ENCODE measurements at places on chromosomes 5 and 9.

DNA sequence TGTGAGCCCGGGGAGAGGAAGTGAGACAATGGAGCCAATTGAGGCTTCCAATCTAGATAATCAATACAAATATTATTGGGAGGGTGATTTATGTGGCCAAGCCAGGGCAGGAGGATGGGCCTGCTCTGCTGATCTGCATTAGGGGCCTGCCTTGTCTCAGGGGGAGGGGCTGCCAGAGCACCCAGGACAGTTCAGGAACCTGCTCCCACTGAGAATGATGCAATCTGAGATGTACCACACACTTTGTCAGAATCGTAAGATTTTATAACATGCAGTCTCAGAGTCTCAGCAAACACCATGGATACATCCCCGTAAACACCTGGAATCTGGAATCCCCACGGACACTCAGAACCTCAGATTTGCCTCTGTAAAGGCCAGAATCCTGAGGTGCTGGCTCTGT is 19.3 kb downstream of the FGF18 start:
- no peak for DNase-seq

DNA sequence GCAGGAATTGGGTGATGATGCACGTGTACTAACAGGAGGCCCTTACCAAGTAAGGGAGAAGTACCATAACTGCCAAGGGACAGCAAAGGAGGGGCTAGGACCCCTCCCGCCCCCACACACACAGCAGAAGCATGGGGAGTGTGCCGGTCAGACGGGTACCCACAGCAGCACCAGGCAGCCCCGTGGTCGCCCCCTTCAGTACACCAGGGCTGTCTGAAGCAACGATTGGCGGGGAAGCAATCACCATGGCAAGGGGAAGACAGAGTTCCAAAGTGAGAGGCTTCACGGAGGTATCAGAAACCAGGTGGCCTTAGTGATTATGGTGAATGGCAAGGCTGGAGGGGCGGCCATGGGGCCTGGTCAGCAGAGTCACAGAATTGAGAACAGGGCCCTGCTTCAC is 72.2 kb downstream of the CAMSAP1 start:
- DNase-seq: no peak

GRCh38 chr9:81508476-81508875 is 180.9 kb downstream of the TLE1 start:
- no peak for DNase-seq

DNA sequence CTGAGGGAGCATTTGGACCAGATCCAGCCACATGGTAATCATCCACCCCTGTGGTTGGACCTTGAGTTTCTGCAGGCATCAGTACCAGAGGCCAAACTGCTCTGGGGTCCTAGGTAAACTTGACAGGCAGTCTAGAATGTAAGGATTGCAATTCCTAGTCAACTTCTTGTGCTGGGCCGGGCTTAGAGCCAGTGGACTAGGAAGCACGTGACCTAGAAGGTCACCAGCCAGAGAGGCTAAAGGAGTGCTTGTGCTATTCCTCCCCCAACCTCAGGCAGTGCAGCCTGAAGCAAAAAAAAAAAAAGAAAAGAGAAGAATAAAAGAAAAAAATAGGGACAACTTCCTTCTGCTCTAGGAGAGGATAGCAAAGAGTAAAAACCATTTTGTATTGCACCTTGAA is 406.2 kb upstream of the FTMT start:
- no peak for DNase-seq

DNA sequence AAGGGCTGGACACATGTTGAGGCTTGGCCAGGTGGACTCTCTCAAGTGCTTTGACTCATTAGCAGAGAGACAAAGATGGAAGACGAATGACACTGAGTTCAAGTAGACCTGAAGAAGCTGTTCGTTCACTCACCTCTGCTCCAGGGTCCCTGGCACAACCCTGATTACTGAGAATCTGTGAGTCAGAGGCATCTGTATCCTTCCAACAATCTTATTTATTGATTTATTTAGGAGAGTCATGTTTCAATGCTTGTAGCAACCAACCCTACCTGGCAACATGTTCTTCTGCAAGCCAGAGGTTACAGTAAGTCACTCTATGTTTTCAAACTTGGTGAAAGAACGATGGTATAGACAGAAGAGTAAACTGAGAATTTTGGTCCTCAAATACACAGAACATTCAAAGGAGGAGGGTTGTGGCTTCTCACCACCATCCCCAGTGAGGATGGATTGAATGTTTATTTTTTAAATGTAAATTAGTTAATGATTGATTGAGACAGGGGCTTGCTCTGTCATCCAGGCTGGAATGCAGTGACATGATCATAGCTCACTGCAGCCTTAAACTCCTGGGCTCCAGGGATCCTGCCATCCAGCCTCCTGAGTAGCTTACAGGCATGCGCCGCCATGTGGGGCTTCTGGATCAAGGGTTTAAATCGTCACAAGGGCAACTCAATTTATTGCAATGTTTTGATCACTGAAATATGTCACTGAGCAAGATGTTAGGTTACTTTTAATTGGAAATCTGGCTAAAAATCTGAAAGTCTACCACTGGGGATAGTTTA is 55.7 kb upstream of the CARTPT start:
- no peak for DNase-seq

- no peak for DNase-seq
Observed at GRCh38 chr9:121566481-121567465, 67.1 kb upstream of the GGTA1 start.

DNA sequence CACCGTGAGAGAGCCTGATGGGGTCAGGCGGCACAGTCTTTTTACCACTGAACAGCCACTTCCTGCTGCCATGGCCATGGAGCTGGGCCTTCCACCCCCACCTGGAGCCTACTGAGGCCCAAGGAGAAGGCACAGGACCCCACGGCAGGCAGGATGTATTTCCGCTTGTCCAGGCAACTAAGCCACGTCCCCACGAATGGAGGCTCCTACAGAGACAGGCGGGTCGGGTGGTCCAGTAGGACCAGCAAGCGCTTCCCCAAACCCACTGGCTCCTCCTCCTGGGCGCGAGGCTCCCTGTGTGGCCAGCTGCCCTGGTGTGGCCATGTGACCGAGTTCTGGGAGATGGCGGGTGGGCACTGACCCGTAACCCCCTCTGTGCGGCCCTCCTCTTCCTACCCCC is 66.5 kb downstream of the SECISBP2 start:
- no peak for DNase-seq

- no peak for DNase-seq
Observed at GRCh38 chr5:147427521-147428401, 82.1 kb downstream of the DPYSL3 start.

- no peak for DNase-seq
Observed at GRCh38 chr9:130217838-130218237, 45.6 kb downstream of the NCS1 start.

- DNase-seq: no peak
Observed at GRCh38 chr5:151107738-151108520, 27.1 kb upstream of the TNIP1 start.

DNA sequence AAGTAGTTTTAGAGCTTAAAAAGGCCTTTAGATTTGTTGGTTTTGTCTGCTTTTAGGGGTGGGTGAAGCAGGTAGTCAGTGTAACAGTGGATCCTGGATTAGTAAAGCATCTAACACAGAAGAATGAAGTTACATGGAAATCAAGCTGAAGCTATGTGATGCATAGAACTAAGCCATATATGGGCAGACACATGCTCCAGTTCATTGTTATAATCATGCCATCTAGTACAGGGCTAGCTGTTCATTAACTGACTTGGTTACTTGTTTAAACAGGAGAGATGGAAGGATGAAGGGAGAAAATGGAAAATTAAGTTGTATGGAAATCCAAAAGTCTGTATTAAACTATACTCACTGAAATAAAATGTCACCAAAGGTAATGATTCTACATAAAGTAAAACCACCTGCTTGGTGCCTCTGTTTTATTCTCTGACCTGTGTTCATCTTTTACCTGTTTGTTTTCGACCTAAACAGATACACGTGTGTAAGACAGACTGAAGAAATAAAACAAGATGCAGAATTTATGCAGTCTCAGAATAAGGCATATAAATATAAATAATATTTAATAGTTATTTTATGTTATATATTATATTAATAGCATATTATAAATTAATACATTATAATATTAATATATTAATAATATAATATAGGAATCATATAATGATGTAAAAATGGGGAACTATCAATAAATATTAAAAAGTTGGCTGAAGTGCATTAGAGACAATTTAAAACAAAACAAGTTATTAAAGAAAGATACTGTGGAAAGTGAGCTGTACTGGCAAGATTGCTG is 33.9 kb downstream of the MRPS30 start:
- no peak for DNase-seq

Measured in endothelial cell (in vitro differentiated cells).